ENCODE measurements at places on chromosomes 13 and 19.

DNA sequence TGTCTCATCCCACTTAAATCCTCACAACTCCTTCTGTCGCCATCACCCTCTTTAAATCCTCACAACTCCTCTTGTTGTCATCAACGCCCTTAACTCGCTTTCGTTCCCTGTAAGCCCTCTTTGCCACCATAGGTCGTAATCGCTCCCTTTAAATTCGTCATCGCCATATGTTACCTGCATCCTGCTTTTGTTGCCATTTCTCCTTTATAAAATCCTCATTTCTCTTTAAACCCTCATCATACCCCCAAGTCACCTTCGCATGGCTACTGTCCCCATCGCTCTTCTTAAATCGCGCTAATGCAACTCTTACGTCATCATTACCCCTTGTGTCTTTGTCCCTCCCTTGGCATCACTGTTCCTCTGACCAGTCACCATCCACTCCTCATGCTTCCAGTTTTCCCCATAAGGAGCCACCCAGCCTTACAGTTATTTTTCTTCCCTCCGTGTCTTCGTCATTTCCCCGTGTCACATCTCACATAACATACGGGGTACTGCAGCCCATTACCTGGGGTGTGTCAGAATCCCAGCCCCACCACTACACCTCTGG lies 539 bp downstream of the PLD3 start:
- DNase-seq: no peak

GRCh38 chr13:46983881-46984280 lies 87.0 kb upstream of the HTR2A start:
- DNase-seq: no peak

DNA sequence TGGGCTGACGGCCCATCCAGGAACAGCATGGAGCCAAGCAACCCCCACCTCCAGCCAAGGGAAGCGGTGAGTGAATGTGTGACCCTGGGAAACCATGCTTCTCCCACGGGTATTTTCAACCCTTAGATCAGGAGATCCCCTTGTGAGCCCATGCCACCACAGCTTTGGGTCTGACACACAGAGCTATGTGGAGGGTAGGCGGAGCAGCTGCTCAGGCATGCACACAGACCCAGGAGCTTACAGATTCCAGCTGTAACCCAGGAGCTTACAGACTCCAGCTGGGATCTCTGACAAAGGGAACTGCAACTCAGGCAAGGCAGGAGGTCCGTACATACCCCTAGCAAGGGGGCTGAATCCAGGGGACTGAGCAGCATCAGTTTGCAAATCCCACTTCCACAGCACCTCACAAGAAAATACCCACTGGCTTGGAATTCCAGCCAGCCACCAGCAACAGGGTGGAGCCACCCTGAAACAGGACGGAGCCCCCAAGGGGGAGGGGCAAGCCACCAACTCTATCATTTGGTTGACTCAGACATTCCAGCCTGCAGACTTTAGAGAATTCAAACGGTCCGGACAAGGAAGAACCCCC lies 40.8 kb upstream of the RFXAP start:
- DNase-seq: no peak

DNA sequence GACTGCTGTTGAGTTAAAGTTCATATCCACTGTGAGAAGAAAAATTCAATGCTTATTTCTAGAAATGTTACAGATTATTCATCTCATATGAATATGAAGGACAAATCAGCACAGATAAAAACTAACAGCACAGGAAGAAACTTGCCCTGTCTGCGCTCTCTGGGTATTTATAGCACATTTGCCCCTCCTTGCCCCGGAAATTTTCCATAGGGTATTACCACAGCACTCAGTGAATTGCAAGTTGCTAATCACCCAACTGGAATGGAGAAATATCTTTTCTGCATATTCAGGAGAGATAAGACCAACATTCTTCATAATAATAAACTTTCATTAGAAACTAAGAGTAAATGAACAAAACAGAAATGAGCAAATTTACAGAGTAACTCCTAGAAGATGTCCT lies 318.0 kb upstream of the KLF12 start:
- no peak for DNase-seq

- peak; percentile 13 for DNase-seq
Measured at GRCh38 chr13:101706651-101707050, 254.2 kb downstream of the ITGBL1 start.

DNA sequence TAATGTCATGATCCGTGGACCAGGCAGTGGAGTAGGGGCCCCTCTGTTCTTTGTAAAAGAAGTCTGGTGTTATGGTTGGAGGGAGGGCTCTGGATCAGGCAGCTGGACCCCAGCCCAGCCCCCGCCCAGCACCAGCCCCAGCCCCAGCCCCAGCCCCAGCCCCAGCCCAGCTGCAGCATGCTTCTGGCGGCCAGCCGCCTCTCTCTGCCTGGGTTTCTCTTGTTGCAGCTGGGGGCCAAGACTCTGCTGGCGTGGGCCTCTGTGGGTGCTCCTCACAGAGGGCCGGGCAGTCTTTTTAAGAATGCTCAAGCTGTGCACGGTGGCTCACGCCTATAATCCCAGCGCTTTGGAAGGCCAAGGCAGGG lies 17.9 kb downstream of the DOT1L start:
- no peak for DNase-seq

DNA sequence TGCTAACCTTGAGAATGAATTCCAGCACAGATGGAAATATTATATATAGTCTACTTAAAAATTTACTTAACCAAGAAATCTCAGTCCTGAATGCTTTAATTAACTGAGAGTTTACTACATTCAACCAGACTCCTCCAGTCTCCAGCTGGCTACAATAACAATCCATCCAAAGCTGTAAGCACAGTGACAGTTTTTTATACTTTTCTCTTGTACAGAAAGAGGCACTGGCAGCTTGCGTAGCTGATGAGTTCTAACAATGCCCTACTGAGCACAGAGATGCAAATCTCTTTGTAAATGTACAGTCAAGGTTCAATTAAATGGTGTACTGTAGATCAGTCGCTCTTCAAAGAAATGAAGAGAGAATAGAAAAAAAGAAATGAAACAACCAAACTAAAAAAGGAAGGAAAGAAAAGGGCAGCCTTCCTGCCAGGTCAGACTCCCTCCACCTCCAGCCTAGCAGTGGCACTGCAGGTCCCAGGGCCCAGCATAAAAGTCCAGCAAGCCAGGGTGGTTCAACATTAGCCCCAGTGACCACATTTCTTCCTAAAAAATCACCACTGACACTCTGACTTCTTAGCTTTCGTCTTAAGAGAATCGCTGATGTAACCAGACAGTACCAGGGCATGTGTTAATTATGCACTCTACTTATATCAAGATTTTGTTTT lies 88.4 kb downstream of the SACS start:
- no peak for DNase-seq

DNA sequence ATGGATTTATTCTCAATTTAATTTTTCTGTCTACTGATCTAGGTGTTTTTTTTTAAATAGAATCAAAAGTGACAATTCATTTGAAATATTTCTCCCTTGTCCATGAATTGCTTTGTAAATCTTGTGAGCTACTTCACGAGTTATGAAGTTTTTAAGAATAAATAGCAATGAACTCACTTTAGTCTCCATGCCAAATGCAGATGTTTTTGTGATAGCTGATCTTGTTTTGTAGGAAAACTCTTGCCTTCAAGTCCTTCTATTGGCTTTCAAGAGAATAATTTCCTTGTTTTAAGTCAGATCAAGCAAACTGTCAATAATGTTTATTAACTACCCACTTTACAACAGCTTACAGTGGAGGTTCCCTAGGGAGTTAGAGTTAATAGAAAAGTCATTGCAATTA lies 99.8 kb downstream of the ITGBL1 start:
- no peak for DNase-seq

DNA sequence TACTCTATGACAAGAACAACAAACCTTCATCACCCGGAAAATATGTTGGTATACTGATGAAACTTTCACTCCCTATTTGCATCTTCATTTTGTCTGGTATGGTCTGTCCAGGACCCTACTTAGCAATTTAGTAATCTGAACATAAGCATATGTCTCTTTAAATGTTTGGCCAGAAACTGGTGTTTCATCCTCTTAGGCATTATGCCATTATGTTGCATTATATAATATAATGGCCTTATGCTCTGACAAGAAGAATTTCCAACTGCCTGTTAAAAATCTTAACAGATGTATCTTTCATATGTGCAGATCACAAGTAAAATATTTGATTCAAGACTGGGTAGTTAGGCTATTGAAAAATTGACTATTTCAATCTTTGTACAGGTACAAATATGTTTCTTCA lies 610.6 kb upstream of the PRR20A start:
- DNase-seq: no peak

- DNase-seq: peak; percentile 47
Measured at GRCh38 chr19:37817180-37817981, 38.0 kb upstream of the ZNF573 start.

DNA sequence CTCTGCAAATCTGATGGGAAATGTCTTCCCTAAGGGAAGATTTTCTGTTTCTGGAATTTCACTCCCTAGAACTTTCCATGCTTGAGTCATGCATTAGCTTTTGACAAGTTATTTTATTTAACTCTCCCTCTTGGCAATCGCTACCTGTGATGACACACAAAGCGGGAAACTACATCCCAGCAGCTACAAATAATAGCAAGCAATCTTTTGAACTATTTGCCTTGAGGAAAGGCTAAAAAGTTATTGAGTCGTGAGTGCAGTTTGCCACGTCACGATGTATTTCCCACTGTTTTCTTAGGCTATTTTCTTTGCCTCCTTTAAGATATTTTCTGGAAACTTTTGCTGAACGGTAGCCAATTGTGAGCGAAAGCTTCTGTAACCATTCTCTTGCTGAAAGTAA lies 353.3 kb upstream of the HTR2A start:
- no peak for DNase-seq

DNA sequence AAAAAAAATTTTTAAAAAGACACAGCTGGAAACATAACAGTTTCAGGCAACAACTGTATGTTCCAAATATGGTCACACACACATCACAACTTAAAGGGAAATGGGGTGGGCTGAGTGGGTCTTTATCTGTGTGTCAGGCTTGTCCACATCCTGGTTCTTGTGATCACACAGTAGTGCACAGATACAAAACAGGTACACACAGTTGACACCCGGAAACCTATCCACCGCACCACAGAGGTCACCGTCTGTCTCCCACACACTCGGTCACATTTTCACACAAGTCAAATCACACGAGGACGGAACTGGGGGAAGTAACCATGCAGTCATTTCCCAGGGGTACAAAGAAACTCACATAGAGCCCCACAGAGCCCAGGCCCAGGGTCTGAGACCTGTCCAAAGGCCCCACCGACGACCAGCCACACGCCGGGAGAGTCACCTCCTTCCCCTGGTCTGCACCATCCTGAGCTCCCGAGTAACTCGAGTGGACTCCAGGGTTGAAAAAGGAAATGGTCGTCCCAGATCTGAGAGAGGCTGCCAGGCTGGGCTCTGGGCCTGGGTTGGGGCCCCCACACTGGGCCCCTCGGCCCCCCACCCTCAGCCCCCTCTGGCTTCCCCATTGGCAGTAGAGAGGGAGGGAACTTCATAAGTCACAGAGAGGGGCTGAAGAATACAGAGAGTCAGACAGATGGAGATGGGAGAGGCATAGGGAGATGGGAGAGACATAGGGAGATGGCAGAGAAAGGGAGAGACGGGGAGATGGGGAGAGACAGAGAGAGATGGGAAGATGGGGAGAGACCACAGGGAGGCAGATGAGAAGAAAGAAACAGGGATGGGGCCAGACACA lies 1.3 kb upstream of the PPAN start:
- DNase-seq: peak; percentile 93

GRCh38 chr19:51535535-51535934 lies 4.1 kb upstream of the SIGLEC6 start:
- DNase-seq: no peak

- peak; percentile 29 for DNase-seq
Measured at GRCh38 chr19:16899566-16900075, 10.8 kb downstream of the F2RL3 start.

DNA sequence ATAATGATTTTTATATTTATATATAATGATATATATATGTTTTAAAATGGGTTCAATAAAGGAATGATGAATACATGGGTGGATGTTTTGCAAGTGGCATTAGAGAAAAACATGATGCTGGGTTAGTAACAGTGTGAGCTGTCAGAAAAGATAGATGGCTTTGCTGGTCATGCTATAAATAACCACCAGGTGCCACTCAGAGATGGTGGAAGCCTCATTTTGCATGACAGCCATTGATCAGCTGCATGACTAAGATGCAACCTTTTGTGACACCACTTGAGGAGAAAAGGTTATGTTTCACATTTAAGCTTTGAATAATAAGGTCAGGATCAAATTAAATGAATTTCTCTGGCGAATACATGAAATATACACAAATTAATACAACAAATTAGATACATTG lies 737.7 kb downstream of the PCDH9 start:
- no peak for DNase-seq

DNA sequence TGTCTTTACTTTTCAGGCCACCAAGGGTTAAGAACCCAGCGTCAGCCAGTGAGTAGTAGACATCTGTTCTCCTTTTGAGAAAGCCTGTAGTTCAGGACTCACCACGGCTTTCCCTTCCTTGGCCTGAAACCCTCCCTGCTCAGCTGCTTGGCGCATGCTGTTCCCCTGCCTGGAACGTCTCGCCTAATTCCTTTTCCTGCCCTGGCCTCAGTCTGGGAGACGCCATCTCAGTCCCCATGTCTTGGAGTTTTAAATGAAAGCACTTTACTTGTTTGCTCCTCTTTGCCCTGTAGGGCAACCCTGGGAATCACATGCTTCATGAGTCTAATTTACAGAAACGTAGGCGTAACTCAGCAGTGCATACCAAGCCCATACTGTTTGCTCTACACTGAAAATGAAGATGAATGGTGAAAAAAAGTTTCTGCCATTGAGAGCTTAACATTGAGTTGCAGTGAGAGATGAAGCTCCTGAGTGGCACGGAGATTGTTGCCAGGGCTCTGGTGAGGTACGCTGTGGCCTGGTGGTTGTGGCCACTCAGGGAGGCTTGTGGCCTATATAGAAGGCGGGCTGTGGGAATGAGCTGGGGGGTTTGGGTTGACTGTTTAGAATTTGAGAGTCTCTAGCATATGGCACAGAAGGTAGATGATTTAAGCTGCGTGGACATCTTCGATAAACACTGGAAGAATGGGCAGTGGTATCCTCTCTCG lies 52.8 kb downstream of the GATAD2A start:
- DNase-seq: no peak

DNA sequence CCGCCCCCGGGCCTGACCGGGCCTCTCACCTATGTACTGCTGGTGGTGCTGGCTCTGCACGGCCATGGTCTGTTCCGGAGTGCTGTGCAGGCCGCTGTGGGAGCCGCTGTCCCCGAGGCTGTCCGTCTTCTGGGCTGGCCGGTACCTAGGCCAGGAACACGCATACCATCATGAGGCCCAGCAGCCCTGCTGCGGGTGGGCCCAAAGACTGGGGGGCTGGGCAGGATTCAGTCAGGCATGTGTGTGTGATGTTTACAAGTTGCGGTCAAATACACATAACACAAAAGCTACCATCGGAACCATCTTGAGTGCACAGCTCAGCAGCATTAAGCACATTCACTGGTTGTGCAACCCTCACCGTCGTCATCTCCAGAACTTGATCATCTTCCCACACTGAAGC lies 32.2 kb upstream of the RANBP3 start:
- no peak for DNase-seq

GRCh38 chr13:59641817-59642216 lies 521.9 kb downstream of the DIAPH3 start:
- DNase-seq: no peak

- DNase-seq: no peak
Measured at GRCh38 chr13:20911037-20911436, 8.5 kb upstream of the XPO4 start.

- DNase-seq: no peak
Measured at GRCh38 chr13:113122550-113123225, at the start of gene F10. F10 (plus strand) TSS chr13:113122799; CDS start chr13:113122856, 57 bp downstream.

GRCh38 chr13:84896128-84896527 lies 903.1 kb downstream of the SLITRK6 start:
- peak; percentile 26 for DNase-seq
